ENCODE measurements at places on chromosomes 12 and 14.

- DNase-seq = no peak
Observed at GRCh38 chr12:11973396-11973795, 97.3 kb upstream of the BCL2L14 start.

DNA sequence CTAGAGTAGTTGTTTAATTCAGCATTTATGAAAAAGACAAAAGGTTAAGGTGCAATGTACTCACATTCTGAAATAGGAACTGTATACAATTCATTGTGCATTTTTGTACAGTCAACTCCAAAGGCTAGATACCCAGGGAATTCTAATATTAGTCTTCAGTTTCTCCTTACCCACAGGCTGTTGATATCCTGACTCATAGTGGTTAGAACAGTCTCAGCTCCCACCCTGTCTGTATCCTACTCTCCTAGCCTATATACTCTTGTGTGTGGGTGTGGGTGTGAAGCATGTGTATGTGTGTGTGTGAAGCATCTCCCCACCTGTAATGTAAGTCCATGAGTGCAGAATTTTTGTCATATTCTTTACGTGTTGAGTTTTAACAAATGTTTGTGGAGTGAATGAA, 229.5 kb downstream of the NAV3 start:
- no peak for DNase-seq

DNA sequence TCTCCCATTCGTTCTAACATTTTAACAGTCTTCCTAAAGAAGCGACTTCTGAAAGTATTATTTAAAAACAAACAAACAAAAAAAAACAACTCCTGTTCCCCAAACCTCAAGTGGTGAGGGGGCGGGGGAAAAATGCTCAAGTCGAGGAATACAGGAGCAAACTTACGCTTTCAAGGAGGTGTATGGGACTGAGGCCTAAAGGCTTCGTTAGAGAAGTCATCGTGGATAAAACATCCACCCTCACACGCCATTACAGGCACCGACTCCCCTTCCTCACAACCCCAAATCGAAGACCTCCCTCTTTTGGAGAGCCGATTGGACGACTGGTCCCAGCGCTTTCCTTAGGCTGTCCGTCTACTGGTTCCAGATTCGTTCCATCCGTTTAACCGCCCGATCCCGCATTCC, 693 bp downstream of the CBX5 start:
- no peak for DNase-seq

- DNase-seq = no peak
Observed at GRCh38 chr12:67709367-67709954, 60.9 kb downstream of the DYRK2 start.

DNA sequence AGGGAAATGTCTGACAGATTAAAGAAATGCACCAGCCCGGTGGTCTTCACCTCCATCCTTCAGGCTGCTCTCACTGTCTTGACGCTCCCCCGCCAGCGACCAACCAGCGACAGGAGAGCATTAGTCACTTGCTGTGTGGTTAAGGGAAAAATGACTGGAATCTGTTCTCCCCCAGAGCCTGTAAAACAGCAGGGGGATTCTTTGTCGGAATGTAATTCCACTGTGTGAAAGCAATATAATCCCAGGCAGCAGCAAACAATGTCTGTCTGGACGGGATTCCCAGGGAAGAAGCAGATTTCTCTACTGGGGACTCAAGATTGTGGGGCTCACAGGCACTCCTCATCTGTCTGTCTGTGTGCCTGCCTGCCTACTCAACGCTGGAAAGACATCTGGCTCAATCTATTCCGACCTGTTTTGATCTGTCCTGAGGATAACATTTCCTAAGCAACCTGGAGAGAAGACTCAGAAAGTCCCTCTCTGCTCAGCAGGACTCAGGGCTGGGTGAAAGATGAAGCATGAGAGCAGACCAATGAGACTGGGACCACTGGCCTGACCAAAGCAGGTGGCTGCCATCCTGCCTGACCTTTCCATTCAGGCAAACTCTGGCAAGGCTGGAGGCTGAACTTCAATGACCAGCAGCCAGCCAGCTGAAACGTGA, 54.6 kb downstream of the NUAK1 start:
- no peak for DNase-seq

DNA sequence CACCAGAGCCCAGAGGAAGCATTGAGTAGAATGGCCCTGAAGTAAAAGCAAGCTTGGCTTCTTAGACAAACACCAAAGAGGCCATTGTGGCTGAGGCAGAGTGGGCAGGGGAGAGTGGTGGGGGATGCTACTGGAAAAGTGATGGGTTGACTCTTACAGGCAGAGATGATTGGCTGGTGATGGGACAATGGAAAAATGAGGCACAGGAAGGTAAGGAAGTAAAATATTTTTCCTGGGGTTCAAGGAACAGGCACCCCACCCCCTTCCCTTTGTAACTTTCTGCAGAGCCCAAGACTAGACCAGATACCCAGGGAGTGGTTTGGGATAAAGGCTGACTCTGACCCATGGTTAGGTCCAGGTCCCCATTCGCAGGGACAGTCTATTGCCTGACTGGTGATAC, 34.9 kb upstream of the COL2A1 start:
- no peak for DNase-seq

DNA sequence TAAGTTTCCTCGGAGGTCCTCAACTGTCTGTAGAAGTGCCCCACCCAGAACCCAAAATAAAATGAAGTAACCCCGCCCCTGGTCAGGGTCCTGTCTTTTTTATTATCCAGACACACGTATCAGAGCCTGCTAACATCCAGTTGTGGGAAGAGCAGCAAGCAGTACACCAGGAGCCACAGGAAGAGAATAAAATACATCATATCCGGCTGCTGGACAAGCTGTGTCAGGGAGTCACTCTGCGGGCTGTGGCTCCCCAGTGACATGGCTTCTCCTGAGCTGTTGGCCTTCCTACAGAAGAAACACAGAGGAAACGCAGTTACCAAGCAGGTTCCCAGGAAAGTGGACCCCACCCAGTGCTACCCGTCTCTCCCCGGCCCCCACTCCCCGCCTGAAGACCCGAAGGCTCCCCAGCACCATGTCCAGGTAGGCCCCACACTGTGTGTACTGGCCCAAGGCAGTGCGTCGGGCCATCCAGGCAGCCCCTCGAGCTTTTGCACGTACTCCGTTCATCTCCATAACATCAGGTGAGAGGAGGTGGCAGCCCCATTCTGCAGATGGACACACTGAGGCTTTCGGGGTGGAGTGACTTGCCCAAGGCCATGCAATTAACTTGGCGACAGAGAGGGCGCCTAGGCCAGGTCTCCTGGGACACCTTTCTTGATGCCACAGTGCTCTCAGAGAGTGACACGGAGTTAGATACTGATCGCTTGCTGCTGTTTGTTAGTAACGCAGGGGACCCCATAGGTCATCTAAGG, 34.3 kb upstream of the DICER1 start:
- no peak for DNase-seq

- DNase-seq = no peak
Observed at GRCh38 chr12:131032082-131032750, 78.5 kb downstream of the ADGRD1 start.

DNA sequence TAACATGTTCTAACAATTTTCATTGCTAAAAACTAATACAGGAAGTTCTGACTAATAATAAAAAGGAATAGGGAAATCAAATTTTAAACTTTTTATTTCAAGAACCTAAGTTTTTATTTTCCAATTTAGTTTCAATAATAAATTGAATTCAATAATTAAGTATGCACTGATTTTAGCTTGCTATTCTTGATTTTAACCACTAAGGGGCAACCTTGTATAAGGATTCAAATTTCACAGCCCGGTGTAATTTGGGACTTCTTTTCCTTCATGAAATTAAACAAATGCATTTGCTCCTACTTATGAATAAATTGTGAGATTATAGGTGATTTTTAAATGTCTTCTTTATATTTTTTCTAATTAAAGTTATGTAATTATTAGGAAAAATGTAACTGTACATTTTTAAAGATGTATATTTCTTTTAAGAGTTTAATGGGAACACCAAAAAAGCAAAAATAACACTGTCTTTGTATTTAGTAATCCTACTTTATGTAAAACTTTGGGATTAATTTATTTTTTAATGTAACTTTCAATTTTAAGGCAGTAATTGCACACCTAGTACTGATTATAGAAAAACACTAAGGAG, 241.4 kb upstream of the PDZRN4 start:
- peak; percentile 4 for DNase-seq

- DNase-seq = no peak
Observed at GRCh38 chr12:51951843-51952722, 584 bp downstream of the ACVR1B start.

DNA sequence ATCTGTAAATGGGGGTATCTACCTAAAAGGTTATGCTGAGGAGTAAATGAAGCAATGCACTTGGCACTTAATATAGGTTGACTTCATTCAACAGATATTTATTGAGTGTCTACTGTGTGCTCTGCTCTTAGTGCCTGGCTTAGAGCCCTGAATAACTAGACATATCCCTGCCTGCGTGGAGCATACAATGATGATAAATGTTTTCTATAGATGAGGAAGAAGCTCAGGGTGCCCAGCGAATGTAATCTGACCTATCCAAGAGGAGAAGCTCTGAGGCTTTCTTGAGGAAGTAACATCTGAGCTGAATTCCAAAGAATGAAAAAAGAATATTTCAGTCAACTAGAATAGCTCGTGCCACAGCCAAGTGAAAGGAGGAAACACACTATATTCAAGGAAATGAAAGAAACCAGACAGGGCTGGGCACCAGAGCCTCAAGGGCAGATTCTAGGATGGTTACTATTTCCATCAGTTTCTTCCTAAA, 17.9 kb upstream of the HIGD1C start:
- no peak for DNase-seq

DNA sequence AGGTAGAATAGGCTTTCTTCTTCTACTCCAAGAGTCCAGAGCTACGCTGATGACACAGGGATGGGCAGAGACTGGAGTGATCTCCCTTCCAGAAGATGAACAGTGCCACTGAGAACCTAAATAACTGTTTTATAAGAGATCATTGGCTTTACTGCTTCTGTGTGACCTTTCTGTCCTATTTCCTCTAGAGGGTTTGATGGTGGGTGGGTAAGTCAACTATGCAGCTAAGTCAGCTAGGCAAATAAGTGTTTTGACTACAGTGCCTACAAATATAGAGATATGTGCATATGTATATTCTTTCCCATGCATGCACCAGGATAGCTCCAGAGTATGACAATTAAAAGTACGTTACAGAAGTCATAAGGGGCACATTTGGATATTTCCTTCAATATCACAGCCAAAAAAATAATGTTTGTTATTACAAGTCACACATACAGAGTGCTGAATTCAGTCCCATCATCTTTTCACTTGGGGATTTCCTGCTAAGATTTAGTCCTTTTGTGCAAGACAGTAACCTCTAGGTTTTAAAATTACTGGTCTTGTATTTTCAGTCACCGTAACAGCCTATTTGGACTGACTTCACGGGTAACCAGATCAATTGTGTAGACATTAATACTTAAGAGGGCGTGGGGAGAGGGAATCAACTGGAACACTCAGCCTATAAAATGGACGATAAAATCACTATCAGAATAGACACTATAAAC, 412.6 kb upstream of the SOX5 start:
- DNase-seq = no peak

GRCh38 chr14:72986857-72987256, 40.0 kb downstream of the ZFYVE1 start:
- no peak for DNase-seq

GRCh38 chr12:42886160-42886559, 296.6 kb upstream of the PRICKLE1 start:
- no peak for DNase-seq

- peak; percentile 76 for DNase-seq
Observed at GRCh38 chr14:73231981-73232851, 5.1 kb upstream of the PAPLN start.

DNA sequence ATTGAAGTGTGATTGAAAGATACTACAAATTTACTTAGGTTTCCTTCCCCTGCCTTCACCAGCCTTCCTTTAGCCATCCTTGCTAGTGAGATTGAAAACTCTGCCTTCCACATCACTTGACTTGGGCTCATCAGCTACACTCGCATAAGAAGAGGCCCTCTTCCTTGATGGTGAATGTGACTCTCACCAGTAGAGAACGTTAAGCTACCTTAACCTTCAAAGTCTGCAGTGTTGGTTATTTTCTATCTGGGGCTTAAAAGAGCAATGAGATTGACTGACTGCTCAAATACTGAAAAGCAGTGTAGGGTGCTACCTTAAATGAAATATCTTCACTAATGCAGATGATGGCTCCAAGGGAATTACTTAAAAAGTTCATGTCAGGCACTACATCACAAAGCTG, 271.8 kb downstream of the EGLN3 start:
- no peak for DNase-seq

- no peak for DNase-seq
Observed at GRCh38 chr12:16962889-16963288, 356.9 kb upstream of the LMO3 start.

DNA sequence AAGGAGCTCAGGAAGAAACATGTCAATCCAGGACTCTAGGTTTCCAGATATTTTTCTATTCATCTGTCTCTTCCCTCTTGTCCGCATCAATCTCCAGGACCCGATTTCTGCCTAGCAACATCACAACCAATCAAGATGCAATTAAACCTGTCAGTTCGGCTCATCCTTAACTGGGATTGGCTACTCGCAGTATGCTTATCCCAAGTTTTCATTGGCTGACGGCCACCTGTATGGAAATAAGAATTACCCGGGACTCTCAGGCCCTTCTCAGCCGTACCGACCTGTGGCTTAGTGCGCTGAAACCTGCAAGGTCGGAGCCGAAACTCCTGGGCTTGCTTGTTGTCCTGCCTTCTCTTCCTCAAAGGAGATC, 20.4 kb upstream of the ATP5MC2 start:
- peak; percentile 99 for DNase-seq

GRCh38 chr12:130920119-130920703, 33.5 kb upstream of the ADGRD1 start:
- DNase-seq = no peak

DNA sequence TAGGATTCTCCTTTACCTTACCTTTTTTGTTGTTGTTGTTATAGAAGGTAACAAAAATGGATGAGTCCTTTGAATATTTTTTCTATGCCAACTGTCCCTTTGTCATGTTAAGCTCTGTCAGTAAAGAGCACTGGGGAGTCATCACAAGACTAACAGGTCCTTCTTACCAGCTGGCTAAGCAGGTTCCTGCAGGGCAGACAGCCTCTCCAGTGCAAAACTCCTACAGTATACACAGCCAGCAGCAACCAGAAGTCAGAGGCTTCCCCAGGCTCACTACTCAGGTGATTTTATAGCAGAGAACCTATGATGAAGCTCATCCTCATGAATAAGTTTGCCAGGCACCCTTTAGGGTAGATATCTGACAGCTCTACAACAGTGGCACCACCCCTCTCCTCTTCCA, 271.1 kb downstream of the RERGL start:
- DNase-seq = no peak

DNA sequence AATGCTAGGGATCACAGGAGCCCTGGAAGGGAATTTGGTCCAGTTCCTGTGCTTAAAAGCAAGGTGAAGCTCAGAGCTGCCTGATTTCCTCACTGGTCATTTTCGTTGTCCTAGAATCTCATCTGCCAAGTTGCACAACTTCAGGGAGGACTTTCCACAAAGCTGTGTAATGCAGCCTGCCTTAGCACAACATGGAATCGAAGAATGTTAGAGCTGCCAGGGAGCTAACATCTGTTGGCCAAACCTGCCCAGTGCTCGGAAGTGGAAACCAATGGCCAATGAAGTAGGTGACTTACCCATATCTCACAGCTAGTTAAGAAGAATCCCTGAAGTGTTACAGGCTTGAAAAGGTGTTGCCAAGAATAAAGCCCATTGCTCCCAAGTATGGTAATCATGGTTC, 79.9 kb upstream of the SSTR1 start:
- DNase-seq = no peak

- no peak for DNase-seq
Observed at GRCh38 chr12:31201382-31201781, 124.6 kb downstream of the SINHCAF start.

- DNase-seq = no peak
Observed at GRCh38 chr12:52190860-52191729, 719 bp downstream of the KRT80 start.

GRCh38 chr12:52036587-52037171, 14.6 kb upstream of the NR4A1 start:
- peak; percentile 84 for DNase-seq
